ENCODE measurements at places on chromosomes 13 and 19.

DNA sequence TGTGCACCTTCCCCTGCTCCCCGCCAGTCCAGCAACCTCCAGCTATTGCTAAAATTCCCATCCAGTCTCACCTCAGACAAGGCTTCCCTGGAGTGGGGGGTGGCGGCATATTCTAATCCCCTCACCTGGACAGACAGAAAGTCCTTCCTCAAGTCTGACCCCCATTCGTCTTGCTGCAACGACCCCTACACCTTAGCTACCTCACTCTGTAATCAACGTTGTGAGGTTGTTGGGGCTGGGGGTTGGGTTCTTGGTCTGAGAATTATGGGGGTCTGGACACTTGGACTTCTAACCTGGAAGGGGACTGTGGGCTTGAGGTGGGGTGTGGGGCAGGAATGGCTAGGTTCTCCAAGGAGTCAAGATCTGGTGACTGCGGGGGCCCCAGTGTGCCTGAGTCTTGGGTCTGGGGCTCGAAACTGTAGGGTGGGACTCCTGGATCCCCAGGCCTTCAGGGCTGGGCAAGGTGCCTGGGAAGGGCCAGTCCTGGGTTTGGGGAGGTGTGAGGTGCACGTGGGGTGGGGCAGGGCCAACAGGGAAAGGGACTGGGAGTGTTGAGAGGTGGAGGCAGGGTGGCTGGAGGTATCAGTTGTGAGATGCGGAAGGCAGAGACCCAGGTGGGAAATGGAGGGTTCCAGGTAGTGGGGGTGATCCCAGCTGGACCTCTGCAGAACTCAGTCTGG is 1.3 kb downstream of the FOXA3 start:
- no peak for DNase-seq

- DNase-seq = no peak
These were observed 33.8 kb upstream of the MYO16 start for GRCh38 chr13:108595436-108596274.

DNA sequence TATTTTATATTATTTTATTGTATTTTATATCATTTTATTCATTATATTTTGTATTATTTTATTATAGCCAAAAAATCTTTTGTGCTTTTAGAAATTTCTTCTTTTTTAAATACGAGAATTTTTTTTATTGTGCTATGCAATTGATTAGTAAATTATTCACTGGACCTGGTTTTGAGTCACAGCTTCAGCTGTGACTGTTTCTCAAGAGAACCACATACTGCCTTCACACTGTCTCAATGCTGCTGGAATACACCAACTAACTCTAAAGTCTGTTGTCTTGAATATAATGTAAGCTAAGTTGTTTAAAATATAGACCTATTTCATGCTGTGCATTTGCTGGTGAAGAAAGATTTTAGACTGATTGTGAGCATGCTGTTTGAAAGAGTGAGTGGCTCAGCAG is 423.6 kb downstream of the NDFIP2 start:
- DNase-seq = no peak

- DNase-seq = no peak
These were observed 1165.3 kb downstream of the EFNB2 start for GRCh38 chr13:105370011-105370650.

- DNase-seq = no peak
These were observed 62.8 kb downstream of the DNAJC15 start for GRCh38 chr13:43086181-43086580.

GRCh38 chr19:18932216-18932841 is 8.7 kb downstream of the HOMER3 start:
- DNase-seq = peak; percentile 88

DNA sequence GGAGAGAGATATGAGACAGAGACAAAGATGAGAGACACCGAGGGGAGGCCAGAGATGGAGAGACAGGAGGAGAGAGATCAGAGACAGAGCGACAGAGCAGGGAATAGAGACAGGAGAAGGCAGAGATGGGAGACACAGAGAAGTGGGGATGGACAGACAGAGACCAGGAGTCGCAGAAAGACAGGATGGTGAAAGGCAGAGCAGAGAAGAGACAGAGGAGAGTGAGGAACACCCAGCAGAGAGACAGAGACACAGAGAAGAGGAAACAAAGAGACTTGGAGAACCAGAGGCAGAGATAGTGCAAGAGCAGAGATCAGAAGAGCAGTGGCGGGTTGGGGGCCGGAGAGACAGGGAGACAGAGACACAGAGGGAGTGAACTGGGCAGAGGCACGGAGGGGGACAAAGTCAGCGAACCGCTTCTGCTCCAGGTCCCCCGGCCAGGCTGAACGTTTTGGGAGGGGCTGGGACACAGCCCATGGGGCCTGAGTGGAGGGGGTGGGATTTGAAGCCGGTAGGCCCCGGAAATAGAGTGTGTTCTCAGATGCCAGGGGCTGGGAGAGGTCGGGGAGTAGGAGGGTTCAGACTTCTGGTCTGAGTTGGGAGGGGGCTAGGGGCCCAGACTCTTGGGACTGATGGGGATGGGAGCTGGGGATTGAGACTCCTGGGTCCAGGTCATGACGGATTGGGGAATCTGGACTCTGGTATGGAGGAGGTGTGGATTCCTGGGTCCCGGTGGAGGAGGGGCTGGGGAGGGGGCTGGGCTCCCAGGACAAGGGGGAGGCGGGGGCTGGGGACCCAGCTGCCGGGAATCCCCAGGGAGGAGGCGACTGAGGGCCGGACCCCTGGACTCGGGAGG is 654 bp downstream of the ZNF579 start:
- DNase-seq = no peak

GRCh38 chr19:54790711-54791110 is 12.7 kb upstream of the KIR2DL4 start:
- DNase-seq = no peak

- no peak for DNase-seq
These were observed 40.6 kb downstream of the PHF11 start for GRCh38 chr13:49536144-49536873.

DNA sequence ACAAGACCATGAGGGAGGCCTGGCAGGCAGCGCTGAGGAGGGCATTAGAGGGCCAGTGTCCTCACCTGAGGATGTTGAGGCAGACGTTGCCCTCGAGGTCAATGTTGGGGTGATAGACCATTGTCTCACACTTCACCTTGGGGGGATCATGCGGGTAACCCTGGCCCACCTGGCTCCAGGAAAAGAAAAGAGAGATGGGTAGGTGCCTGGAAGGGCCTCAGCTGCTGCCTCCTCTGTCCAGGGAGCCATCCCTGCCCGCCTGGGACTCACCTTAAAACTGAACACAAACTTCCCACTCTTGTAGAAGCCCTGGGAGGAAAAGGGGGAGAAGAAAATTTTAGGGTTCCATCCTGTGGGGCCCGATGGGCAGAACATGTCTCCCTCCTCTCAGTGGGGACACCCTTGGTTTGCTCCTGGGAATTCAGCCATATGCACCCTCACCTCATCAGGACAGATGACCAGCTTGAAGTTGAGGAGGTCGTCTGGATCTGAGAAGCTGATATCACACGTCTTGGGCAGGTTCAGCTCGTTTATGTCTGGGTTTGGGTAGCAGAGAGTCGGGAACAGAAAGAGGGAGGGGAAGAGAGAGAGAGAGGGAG is 1.7 kb downstream of the UBE2M start:
- no peak for DNase-seq

DNA sequence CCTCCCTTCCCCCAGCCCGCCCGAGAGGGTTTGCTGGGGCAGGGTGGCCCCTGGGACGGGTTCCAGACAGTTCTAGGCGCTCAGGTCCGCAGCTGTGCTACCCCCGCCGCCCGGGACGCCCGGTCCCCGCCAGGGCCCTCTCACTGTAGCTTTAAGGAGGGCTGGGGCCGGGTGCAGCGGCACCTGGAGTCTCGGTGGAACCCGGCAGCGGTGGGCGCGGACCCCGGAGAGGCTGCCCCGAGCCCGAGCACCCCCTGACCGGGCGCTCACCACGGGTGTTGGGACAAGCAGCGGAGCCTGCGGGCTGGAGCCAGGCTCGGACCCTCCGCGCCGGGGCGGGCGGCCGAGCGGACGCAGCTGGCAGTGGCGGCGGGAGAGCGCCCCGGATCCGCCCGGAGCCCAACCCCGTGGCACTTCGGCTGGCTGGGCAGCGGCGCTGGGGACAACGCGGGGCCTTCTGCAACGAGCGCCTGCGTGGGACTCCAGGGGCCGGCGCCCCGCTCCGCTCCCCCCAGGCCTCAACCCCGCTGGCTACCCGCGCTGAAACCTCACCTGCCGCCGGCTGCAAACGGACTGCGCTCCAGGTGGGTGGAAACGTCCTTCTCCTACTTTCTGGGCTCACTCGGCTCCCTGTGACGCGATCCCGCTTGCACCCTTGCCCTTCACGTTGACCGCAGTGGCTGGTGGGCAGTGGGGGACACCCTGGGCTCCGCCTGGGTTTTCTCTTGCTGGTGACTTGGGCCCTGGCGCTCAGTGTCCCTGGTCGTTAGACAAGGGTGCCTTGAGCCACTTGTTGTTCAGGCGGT is 81.1 kb downstream of the ZNF429 start:
- DNase-seq = no peak

- no peak for DNase-seq
These were observed 208.5 kb upstream of the ZNF536 start for GRCh38 chr19:30163663-30164062.

- DNase-seq = no peak
These were observed 558.9 kb downstream of the IRS2 start for GRCh38 chr13:109227344-109227940.

DNA sequence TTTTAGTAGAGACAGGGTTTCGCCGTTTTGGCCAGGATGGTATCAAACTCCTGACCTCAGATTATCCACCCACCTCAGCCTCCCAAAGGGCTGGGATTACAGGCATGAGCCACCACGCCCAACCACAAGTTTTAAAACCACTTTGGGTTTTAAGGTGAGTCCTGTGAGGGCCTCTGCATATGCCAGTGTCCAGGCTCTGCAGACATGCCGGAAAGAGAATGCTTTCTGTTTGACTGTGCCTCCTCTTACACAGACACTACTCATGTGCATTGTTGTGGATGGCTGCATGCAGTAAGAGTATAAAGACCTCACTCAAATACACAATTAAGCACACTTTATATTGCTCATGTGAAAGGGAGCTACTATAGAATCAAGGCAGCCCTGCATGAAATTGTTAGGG is 20.8 kb upstream of the SLC25A30 start:
- no peak for DNase-seq

GRCh38 chr19:50739914-50740426 is 16.8 kb downstream of the CLEC11A start:
- no peak for DNase-seq

GRCh38 chr19:56245121-56245740 is 27.3 kb upstream of the EDDM13 start:
- no peak for DNase-seq

DNA sequence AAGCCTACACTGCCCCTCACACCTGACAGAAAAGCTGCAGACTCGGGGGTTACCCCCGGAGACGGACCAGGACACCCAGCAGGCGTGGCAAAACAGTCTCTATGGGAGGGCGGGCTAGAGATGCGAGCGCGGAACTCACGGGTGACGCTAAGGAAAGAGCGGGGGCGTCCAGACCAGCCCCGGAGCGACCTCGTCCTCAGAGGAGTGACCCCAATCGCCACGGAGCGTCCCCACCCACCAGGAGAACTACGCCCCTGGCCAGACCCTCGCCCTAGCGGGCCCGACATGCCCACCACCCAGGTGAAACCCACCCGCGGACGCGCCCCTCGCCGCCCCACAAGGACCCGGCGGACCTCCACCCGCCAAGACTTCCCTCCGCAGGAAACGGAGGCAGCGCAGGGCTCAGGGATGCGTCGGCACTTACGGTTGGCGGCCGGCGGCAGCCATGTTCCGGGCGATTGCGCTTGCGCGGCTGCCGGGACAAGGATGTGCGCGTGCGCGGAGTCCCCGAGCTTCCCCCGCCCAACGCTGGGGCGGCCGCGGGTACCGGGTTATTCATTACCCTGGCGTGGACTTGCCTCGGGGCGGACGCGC is at the start of gene ZNF329:
ZNF329 (minus strand) TSS at position 462 of the 594 bp plus-strand sequence. CDS start 21,286 bp downstream, outside the sequence.
- DNase-seq = peak; percentile 94

DNA sequence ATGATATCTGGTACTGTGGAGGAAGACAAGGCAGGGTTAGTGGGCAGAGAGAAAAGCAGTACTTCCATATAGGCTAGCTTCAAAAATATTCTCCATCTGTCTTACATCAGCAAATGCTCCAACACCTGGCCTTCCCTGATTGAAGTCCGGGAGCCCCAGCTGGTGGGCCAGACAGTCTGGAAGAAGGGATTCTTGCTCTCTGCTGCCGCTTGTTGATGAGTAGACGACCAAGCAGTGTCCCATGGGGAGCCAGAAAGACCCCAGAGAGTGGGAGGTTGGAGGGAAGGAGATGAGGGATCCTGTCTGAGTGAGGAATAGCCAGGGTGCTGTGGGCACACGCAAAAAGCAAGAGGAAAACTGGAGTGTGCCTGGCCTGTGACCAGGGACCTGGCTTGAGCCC is 95.1 kb downstream of the ATP8A2 start:
- no peak for DNase-seq

DNA sequence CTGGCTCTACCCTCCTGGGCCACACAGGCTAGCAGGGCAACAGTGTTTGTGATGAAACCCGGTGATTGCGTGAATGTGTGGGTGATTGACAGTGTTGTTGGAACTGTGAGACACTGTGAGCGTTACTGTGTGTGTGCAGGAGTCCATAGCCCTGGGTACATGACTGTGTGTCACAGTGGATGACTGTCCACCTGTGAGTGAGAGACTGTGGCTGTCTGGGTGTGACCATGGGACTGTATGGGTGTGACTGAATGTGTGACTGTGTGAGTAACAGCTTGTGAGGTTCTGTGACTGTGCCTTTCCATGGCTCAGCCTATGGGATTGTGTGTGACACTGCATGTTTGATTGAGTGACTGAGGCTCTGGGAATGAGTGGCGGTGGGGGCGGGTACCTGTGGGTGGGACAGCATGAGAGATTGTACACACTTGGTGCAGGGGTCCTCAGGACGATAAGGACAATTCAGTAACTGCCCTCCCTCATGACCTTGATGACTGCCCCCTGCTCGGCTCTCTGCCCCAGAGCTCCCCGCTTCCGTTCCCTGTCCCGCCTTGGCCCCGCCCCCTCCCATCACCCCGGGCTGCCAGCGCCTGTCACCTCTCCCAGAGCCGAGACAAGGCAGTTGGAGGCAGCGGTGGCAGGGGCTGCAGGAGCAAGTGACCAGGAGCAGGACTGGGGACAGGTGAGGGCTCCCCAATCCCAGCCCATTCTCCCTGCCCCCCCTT is at the start of gene GIPR:
GIPR (plus strand) TSS at position 602 of the 722 bp plus-strand sequence. CDS start 1,300 bp downstream, outside the sequence.
- no peak for DNase-seq

DNA sequence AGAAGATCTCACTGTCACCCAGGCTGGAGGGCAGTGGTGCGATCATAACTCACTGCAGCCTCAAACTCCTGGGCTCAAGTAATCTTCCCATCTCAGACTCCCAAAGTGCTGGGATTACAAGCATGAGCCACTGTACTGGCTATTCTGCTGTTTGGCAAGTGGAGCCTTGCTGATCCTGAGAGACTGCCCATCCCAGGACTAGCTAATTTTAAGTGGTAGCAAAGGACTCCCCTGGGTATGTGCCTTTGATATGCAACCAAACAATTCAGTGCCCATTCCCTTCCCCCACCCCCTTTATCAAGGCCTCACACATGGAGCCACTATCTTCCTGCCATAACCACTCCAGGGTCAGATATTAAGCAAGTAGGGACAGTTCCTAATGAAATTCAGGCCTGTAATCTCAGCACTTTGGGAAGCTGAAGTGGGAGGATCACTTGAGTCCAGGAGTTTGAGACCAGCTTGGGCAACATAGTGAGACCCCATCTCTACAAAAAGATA is 17.0 kb upstream of the ZNF460 start:
- no peak for DNase-seq
